ENCODE measurements at places on chromosomes 12 and 14.

DNA sequence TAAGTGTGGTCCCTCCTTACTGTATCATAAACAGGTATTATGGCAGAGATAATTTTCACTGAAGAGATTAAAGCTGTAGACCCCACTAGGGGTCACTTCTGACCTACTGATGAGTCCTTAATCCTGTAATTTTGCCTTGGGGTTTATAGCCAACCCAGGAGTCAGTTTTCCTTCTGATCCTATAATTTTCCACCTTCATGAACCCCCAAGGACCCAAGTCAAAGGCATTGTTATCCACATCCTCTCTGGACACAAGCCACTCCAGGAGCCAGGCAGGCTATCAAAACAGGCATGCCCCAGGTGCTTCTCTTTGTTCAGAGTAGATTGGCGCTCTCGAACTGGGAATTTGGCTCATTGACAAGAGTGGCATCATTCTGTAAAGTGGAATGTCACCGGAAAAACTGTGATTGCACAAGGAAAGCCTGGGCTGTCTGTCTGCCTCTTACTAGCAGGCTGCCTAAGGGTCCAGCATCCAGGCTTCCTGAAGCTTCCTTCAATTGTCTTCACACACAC is 1523.2 kb upstream of the FLRT2 start:
- no peak for DNase-seq

DNA sequence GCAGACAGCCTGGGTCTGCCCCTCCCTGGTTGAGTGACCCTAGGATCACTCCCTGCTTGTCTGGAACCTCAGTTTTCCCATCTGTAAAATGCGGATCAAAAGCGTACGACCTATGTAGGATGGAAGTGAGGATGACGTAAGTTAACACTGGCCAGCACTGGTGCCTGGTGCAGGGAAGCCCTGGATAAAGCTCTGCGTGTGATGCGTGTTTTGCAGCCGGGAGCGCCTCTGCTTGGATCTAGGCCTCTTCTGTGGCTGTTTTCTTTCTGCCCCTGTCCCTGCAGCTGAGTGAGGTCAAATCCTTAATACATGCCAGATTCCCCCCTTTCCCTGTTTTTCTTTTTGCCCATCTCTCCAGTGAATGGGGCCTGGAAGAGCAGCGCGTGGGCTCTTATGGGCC is 201.5 kb downstream of the RBM19 start:
- DNase-seq = no peak

DNA sequence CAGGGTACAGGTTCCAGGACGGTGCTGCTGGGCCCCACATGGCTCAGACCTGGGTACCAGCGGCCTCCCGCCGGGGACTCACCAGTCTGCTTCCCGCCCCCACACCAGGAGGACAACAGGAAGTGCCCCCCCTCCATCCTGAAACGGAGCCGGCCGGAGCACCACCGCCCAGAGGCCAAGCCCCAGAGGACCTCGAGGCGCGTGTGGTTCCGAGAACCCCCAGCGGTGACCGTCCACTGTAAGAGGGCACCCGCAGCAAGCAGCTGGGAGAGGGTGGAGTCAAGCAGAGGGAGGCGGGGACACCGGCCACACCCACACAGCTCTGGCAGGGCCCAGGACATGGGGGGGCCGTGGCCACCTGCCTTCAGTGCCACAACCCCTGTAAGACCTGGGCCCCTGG is 8.1 kb downstream of the C14orf180 start:
- no peak for DNase-seq

DNA sequence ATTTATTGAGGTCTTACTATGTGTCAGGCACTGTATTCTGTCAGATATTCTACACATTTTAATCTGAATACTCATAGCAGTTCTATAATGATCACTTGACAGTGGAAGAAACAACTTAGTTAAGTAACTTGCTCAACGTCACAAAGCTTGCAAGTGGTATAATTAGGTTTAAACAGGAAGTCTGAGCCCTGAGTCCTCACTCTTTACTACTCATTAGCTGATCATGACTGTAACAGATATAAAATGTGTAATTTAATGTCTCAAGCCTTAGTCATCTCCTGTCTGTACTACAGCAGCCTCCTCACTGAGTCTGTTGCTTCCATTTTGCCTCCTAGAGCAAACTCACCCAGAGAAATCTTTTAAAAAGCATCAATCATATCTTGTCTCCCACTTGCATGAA is 38.9 kb downstream of the PPP4R4 start:
- no peak for DNase-seq

DNA sequence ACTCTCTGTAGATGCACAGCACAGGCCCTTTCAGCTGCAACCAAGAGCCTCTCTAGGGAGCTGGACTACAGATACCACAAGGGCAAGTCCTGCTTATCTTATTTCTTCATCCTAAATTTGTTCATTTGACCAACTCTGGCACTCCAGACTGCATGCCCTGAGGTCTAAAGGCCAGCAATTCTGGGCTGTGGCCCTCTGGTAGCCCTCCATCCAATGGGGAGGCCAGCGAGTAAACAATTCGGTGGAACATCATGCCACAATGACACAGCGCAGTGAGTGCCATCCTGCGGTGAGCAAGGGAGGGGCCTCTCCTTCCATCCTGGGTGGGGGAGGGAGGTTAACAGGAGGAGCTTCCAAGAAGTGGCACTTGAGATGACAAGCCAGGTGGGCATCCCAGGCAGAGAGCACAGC is 652 bp upstream of the SELPLG start:
- DNase-seq = no peak

All from right atrium auricular region (tissue), 2 donors.